ENCODE measurements at places on chromosomes 12 and 14. TPM values are rescaled to one million over a fixed set of nuclear protein-coding genes. Genes with fewer than 3 reads are reported as not detected.

- no peak for DNase-seq
These were observed 1.7 kb upstream of the DCD start for GRCh38 chr12:54649825-54650224.

GRCh38 chr14:103882503-103883262 lies 35.3 kb upstream of the PPP1R13B start:
- no peak for DNase-seq

DNA sequence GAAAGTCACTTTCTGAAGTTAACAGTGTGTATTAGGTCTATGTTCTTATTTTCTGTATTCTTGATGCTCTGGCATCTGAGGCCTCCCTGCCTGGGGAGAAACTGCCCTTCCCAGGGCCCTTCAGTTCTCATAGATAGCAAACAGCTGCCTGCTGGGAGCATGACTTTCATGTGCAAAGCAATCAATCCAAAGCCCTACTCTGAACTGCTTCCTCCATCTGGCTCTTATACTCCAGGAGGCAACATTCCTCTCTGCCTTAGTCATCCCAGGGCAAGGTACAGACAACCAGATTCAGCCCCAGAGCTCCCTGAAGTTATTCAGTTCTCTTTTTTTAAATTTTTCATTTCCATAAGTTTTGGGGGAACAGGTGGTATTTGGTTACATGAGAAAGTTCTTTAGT lies 41.7 kb upstream of the RIN3 start:
- no peak for DNase-seq

Gene CFAP251
- polyA plus RNA-seq: 1.3 TPM

GRCh38 chr12:52300796-52301691 lies 9.7 kb upstream of the KRT81 start:
- DNase-seq: no peak

- no peak for DNase-seq
These were observed 71.6 kb downstream of the OTOGL start for GRCh38 chr12:80170915-80171314.

DNA sequence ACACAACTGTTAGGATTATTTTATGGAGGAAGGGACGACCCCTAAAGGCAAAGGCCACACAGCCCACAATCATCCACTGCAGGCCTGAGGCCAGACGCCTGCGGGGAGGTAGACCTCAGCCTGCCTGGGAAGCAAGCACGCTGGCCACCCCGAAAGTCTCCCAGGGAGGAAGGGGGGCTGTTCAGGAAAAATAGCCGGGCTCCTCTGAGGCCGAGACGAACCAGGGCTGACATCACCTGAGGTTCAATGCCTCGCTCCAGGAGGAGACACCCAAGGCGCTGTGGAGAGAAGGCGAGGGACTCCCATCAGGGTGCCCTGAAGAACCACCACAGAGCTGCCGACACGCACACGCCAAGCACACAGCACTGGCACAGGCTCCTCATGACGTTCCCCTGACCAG lies 127.4 kb downstream of the PIWIL1 start:
- no peak for DNase-seq

- DNase-seq: no peak
These were observed 335.6 kb downstream of the TMEM121 start for GRCh38 chr14:105861985-105862465.

- DNase-seq: no peak
These were observed 2.5 kb upstream of the LRRK2 start for GRCh38 chr12:40222247-40222646.

- DNase-seq: no peak
These were observed 86.1 kb downstream of the SYNE2 start for GRCh38 chr14:63939006-63939270.

Gene TMEM120B
- 19.5 TPM for polyA plus RNA-seq

Gene VASH1
- 45.7 TPM for polyA plus RNA-seq

DNA sequence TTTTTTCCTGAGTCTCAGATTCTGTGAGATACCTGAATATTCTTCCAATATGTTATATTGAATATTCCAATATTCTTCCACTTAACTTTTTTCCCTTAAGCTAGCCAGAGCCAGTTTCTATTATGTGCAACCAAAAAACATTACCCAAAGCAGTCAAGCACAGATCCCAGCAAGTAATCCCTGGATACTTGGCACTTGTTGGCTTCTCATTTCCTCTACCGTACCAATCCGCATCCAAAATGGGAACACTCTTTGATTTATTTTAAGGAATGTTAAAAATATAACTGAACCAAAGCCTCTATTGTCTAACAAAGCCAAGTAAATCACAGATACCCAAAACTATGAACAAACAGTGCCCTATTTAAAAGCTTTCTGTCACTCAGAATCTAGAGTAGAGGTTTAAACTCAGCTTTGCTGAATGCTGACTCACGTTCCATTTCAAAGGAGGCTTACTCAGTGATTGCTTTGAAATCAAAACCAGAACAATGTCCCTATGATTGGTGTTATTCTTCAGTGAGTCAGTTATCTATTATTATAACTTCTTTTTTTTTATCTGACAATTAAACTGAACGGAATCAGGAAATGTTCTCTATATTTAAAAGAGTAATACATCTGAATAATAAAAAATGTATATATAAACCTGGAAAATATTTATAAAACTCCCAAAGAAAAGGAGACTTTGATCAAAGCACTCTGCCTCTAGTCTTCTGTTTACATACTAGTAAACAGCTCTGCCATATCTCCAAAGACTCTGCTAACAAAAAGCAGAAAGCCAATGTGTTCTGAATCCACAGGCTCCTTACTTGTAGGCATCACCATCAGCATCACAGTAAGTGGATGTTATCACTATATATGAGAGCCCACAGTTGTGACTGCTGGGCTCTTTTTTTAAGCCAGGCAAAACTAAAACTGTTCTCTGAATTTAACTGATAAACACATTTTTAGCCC lies 360.8 kb downstream of the CCDC91 start:
- DNase-seq: no peak

DNA sequence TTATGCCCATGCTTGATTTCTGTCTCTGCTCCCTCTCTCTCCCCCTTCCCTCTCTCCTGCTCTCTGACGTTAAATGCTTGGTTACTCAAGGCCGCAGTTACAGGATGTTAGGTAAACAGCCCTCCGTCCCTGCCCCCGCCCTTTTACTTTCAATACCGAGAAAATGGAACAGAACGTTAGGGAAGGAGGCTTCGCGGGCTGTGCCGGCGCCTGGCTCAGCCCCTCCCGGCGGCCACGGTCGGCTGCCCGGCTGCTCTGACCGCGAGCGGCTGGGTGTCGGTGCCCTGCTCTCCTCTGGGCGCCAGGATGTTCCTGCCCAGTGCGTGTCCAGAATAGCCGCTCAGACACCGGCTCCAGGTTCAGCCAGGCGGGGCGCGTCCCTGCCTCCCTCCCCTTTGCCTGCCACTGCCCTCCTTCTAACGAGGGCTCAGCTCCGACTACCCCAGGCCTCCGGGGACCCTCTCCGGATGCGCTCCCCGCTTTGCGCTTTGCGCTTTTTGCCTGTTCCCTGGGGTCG lies 166.1 kb downstream of the ADCK1 start:
- no peak for DNase-seq

Gene TSPAN19
- 0.28 TPM for polyA plus RNA-seq

- DNase-seq: no peak
These were observed 125.9 kb upstream of the ATF1 start for GRCh38 chr12:50637870-50638481.

Gene EML5
- 1.6 TPM for polyA plus RNA-seq

GRCh38 chr12:30823764-30824163 lies 69.0 kb upstream of the CAPRIN2 start:
- no peak for DNase-seq

All from forelimb muscle (tissue), 1 donor.